ENCODE measurements at places on chromosomes 13 and 19.

DNA sequence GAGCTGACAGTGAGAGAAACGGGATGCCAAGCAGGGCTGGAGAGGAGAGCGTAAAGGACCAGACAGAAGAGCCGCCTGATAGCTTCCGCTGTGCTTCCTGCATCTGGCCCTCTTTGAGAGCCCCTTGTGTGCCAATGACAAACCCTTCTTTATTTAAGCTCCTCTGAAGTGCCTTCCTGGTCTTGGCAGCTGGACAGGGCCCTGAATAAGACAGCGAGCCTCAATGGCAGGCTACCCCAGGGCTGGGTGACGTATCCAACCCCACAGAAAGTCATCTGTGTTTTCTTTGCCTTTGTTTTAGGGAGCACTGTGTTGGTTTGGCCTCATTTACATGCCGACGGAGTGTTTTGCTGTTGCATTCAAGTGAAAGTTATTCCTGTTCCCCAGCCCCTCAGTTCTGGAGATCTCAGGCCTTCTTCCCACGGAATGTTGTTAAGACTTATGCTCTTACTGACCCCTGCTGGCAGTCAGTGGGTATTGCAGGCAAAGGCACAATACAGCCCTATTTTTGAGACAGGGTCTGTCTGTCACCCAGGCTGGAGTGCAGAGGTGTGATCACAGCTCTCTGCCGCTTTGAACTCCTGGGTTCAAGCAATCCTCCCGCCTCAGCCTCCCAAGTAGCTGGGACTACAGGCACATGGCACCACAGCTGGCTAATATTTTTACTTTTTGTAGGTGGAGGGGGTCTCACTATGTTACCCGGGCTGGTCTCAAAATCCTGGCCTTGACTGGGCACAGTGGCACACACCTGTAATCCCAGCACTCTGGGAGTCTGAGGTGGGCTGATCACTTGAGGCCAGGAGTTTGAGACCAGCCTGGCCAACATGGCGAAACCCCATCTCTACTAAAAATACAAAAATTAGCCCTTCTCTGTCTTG is 16.8 kb downstream of the CCL25 start:
- no peak for DNase-seq

GRCh38 chr13:32430018-32430747 is 2.3 kb upstream of the N4BP2L1 start:
- no peak for DNase-seq

DNA sequence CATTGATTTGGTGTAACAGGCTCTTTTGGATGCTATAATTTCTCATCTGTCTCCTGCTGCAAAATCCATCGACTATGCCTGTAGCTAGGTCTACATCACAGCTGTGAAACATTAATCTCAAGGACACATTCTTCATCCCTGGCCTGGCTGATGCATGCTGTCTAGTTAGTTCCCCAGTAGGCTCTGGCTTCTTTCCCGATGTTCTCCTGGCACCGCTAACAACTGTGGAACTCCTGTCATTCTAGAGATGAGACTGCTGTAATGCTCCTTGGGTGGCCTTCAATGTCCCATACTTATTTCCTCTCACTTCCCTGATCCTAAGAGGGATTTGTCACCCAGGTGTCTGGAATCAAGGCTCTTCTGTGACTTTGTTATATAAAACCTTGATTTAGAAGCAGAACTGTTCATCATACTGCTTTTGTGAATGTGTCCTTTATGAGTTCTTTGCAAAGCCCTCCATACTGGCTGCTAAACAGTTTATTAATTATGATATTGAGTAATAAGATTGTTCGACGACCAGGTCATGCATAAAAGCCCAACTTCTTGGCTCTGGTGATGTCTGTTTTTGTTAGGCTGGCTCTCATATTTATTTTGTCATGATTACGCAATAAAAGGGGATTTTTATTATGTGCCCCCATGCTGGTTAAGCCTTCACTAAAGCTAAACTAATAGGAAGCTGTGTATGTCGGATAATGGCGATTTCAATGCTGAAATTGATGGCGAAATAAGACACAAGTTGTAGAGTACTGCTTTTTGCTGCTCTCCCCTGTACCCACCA is 227.5 kb downstream of the DCT start:
- no peak for DNase-seq

DNA sequence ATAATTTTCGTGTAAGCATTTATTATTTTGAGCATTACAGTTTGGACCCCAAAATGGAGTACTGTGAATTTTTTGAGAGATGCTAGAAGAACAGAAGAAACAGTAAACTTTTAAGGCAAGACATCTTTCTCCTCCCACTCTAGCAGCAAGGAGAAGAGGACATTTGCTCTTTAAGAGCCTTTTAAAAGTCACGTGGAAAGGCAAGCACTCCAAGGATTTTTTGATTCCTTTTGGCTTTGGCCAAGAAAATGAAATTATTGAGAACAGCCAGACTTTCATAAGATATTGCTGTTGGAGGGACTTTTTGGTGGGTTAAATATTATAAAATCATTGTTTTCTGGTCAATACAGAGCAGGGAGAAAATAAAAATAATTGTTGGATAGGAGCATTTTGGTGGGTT is 110.0 kb downstream of the RGCC start:
- no peak for DNase-seq

DNA sequence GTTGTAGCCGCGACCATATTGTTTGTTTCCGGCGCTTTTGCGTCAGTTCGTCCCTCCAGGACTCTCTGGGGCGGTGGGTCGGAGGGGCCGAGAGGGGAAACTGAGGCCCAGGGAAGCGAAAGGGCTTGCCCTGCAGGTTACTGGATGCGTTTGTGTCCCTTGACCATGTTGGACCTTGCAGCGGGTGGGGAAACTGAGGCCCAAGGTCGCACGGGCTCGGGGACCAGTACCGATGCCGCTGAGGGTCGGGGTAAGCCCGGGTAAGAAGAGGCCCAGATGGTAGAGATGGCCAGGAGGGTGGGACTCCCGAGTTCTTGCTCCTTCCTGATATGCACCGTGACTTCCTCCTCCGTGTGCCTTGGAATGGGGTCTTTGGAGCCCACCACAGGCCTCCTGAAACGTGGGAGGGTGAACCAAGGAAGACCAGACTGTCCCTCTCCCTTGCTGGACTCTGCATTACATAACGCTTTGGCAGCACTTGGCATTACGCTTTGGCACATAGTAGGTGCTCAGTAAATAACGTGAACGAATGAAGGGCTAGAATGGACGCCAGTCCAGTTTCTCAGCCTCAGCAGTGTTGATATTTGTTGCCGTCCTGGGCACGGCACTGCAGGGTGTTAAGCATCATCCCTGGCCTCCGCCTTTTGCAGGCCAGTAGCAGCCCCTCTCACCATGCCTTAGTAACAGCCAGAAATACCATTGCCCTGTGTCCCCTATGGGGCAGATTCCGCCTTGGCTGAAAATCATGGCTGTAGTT is 743 bp downstream of the CHAF1A start:
- DNase-seq: no peak

DNA sequence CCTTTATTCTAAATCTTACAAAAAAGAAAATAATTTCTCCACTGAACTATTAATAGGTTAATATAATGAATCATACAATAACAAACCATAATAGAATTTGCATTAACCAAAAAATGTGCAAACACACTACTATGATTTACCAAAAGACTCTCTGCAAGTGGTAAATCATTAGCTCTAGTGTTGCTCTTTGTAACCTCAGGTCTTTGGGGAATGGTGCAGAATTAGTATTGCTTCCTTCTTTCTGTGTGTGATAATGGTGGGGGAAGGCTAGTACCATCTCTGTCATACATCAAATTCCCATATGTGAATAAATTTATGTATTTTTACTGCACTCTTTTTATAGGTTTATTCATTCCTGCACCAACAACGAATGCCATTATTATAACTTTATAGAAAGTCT is 105.1 kb downstream of the COG6 start:
- DNase-seq: no peak

GRCh38 chr19:35228177-35228930 is at the start of gene FAM187B:
TSS of gene FAM187B (minus strand) at chr19:35228739. CDS start at chr19:35228680, 59 bp downstream.
- peak; percentile 54 for DNase-seq

DNA sequence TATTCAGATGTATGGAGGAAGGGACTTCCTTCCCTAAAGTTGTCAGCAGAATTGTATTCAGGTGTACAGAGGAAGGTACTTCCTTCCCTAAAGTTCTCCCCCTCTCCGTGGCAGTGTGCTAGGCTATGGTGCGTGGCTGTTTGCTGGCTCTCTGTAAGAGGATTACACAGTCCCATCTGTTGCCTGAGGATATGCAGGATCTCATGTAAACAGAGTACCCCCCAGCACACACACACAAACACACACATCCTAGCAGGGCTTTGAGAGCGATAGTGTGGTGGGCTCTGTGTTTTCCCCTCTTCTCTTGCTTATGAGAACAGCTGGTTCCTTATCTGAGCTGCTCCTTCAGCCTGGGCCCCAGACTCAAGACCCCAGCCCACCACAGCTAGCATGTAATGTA is 10.3 kb downstream of the NEK5 start:
- no peak for DNase-seq

- DNase-seq: no peak
Observed at GRCh38 chr19:57321751-57322150, 1.5 kb downstream of the ZNF543 start.

DNA sequence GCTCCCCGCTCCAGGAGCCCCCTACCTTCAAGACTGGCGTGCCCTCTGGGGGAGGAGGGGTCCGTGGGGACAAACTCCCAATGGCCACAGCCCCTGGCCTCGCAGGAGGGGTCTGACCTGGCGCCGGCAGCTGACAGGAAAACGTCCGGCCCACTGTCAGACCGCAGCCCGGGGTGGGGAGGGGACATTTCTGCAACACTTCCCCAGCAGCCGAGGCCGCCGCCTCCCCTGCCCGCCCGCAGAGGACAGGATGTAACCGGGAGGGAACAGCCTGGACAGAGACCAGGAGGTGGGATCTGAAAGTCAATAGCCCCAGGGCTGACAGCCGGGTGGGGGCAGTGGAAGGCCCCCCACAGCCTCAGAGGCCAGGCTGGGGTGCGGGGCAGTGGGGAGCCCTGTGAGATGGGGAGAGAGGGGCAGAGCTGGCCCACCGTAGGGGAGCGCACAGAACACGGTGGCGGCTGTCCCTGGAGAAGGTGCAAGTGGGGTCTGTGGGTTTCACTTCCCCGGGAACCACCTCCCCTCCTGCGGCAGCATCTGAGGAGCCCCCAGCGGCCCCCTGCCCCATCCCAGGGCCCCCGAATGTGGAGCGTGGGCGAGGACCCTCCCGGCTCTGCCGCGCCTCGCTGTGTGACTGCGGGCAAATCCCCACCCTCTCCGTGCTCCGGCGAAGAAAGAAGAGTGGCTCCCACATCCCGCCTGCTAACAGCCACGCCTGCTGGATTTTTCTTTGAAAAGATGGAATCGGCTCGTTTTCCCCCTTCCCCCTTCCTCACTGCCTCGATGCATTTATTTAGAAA is at the start of gene PEAK3:
Gene PEAK3, minus strand, starts transcription at position 114 of the 800 bp plus-strand sequence. CDS start 1,244 bp downstream, outside the sequence.
- no peak for DNase-seq

Data from vagina (tissue), 2 donors.